ENCODE measurements at places on chromosomes 2 and 18.

DNA sequence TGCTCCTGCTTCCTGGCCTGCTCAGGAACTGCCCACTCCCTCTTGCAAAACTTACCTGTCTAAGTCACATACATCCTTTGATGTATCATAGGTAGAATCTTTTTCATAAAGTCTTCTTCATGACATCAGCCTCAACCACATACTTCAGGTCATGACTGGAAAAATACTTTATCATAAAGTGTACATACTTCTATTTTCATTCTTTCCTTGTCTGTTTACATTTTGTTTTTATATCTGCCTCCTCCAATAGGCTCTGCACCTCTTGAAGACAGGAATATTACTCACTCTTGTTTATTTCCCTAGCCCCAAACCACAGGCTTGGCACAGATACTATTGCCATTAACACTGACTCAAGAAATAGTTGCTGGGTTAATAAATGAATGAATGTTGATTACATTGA is 43.6 kb upstream of the ZNF804A start:
- DNase-seq = no peak

DNA sequence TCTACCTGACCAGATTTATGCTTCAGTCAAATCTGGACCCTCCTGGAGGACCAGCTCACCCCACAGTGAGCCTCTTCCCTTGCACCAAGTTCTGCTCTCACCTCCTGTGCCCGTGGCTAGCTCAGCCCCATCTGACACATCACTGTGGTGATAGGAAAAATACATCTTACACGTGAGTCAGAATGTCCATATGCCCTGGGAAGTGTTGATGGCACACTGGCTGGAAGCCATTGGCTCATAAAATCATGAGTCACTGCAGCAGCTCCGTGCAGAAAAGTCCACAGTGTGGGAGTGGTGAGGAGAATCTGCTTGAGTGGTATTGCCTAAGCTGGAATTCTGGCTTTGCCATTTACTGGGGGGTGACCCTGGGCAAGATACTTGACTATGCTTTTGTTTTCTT is 42.6 kb upstream of the RAPGEF4 start:
- DNase-seq = no peak

DNA sequence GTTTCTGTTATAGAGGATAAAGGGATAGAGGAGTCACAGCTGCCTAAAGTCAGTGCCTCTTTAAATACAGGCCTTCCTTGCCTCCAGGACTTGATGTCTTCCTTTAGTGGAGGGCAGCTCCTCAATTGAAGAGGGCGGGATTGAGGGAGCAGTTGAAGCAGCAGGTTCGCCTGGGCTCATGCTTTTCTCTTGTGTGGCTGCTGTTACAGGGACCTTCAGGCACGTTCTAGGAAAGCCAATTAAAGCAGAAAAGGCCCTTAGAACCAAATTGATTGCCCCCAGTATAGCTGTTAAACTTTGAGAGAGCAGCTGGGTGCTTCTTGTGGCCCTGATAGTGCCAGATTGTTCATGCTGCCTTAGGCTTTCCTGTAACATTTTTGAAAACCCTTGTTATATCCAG is 42.0 kb upstream of the LTBP1 start:
- DNase-seq = no peak

DNA sequence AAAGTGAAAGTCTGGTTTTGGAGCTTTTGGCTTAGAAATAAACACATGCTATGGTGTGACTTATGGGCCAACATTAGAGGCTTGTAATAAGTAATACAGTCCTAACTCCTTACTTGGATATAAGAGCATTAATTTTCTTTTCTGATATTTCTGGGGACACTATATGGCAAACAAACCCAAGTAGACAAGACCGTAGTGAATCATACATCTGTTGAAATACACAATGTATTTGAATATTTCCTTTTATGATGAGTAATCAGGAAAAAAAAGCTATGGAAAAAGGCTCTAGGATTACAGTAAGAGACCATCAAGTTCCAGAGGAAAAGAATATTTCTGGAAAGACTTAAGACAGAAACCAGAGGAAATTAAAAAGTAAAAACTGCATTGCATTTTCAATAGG is 146.0 kb upstream of the CYP26B1 start:
- DNase-seq = no peak

DNA sequence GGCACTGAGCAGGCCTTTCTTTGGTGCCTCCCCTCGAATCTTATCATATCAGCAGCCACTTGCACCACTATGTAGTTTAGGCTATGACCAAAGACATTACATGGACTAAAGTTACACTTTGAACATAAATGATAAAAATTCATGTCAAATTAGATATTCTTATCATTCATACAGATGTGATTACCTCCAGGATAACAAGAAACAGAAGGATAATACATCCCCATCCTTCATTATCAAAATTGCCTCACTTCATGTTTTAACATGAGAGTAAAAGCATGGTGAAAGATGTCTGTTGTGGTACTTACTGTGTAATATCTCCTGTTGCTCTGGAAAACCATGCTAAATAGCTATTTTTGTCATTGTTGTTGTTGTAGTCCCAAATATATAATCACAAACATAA is 230.8 kb upstream of the RND3 start:
- DNase-seq = no peak

DNA sequence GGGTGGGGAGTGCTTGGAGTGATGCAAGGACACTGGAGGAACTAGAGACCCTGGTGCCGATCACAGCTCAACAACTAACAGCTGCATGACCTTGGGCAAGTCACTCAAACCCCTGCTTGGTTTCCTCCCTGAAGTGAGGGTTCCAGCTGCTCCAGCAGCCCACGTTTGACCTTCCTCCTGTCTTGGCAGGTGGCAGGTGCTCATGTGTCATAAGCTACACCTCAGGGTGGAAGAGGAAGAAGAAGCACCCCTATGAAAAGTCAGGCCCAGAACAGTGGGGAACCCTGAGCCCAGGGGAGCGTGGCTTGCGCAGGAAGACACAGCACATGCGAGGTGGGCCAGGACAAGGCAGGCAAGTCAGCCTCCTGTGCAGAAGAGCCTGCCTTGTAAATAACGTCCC is 42.4 kb downstream of the MRPL35 start:
- no peak for DNase-seq

- no peak for DNase-seq
Observed at GRCh38 chr18:11944252-11944651, 36.1 kb upstream of the MPPE1 start.

DNA sequence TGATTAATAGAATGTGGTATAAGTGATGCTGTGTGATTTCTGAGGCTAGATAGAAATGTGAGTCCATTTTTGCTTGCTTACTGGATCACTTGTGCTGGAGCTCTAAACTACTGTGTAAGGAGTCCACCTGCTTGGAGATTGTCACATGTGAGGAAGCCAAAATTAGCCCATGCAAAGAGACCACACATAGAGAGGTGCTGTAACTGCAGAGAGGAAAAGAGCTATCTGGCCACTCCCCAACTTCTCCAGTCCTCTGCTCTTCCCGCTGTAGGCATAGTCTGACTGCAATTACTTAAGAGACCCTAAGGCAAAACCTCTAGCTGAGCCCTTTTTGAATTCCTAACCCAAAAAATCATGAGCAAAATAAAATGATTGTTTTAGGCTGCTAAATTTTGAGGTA is 120.6 kb upstream of the FBXO11 start:
- DNase-seq = no peak

Data from stimulated activated CD8-positive, alpha-beta memory T cell treated with anti-CD3 and anti-CD28 coated beads, Interleukin-4, amount 100 ng/mL, for 4 hours (primary cell).